ENCODE measurements at places on chromosomes 2 and 18.

DNA sequence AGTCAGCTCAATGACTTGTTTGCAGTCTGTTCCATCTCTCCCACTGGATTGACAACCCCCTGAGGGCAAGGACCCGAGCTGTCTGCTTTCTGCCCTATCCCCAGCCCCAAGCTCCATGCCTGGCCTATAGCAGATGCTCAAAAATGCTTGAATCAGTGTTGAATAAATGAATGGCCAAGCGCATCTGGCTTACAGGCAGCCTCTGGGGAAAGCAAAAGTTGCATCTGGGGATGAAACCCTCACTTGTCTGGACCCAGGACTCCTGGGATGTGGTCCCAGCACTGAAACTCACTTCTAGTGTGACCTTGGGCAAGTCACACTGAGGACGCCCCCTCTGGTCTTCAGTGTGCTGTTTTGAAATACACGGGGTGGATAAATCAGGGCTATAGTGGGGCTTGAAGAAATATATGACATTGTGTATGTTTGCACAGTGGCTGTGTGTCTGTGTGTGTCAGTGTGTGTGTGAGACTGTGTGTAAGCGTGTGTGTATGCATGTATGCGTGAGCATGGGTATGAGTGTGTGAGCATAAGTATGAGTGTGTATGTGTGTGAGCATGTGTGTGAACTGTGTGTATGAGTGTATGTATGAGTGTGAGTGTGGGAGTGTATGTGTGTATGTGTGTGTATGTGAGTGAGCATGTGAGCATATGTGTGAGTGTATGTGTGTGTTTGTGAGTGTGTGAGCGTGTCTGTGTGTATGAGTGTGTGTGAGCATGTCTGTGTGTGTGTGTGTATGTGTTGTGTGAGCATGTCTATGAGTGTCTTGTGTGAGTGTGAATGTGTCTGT lies 27.8 kb upstream of the TNS1 start:
- DNase-seq = no peak

DNA sequence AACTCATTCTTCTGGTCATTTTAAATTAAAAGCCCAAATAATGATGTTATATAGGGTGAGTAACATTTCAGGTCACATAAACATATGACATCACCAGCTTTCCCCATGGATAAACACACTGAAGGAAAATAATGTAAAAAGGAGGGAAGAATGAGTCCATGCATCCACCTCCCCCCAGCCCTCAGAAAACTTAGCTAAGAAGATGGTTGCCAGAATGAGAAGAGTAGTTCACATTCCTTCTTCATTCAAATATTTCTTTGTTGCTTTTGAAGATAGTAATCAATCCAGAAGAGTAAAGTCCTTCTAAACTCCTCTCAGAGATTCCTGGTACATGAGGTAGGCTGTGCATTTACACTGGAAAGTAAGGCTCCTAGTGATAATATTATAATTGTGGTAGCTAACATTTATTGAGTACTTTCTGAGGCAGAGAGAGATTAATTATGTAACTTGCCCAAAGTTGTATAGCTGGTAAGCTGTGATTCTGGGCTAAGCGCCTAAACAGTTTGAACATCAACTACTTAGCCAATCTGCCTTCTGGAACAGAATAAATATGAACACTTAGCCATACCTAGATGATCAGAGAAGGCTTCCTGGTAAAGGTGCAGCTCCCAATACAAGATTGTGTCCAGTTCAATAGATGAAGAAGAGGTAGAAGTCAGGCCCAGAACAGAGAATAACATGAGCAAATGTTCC lies 256.7 kb upstream of the FN1 start:
- no peak for DNase-seq

- DNase-seq = no peak
Observed at GRCh38 chr2:63506320-63506719, 82.0 kb downstream of the WDPCP start.

DNA sequence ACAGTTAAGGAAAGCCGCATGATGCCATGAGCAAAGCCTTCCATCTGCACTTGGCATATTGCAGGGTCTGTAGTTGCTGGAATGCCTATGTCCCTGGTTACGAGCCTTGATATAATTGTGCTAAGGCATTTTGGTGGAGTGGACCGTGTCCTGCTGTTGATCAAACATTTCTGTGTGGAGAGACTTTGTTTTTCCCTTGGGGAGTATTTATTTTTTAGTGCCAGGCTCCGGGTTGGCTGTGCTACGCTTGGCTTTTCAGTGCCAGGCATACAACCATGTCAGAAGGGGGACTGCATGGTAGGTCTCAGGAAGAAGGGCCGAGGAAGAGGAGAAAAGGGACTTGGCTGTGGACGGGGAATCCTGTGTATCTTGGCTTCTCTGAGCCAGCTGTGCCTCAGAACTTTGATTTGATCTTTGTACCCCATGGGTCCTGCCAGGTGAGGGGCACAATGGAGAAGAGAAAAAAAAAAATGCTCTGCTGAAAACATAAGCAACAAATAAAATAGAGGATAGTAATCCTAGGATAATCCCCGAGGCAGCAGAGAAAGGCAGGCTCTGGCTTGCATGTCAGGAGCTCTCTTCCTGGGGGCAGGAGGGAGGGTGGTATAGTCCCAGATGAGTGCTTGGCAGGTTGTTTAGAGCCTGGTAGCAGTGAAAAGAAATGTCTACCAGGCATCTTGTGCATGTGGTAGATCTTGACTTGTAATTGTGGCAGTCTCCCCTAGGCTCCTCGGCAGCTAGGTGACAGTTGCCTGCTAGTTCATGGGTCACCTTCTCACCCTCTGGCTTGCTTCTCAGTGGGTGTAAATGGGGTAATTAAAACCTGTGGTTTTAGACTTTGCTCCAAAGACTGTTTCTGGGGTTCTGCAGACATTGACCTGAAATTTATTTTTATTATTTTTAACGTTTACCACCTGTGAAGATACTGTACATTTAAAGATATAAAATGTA lies 233.0 kb downstream of the NEDD4L start:
- no peak for DNase-seq

DNA sequence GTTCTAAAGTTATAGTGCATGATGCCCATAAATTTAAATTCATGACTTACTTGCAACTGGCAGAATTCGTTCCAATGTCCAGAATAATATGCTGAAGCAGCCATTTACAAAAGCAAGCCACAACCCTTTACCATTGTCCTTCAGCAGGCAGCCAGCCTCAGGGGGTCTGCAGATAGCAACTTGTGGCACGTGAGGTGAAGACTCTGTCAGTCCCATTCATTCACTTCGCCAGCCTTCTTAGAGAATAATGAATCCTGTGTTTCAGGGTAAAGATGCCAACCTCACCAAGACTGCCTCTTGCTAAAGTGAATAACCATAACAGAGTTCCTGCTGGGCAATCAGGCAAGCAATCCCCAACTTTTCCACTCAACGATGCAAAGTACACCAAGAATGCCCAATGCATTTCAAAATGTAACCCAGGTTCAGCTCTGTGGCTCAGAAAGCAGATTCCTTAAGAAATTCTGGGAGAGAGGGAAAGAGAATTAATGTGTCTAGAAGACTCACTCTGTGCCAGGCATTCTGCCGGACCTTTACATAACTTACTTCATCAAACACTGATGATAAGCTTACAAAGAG lies 315.4 kb downstream of the NCKAP5 start:
- DNase-seq = no peak

GRCh38 chr2:128314348-128315121 lies 4.1 kb downstream of the HS6ST1 start:
- DNase-seq = no peak

GRCh38 chr2:171923206-171923605 lies 945 bp downstream of the HAT1 start:
- DNase-seq = no peak

GRCh38 chr2:105791229-105791628 lies 46.5 kb downstream of the NCK2 start:
- no peak for DNase-seq

DNA sequence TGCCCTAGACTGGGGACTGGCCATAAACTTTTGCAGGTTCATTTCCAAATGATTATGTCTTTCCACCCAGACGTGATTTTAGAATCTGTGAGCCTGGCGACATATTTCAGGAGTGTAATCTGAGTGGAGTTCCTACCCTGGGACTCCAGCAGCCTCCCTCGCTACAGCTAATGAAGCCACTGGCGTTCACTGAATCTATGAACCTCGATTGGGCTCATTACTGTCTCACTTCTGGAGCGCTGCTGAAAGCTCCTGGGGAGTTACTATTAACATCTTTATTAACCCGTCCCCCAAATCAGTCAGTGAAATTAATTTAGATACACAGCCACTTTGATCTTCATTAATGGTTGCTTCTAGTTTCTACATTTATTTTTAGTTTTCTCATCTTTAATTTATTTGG lies 56.5 kb downstream of the CDK15 start:
- no peak for DNase-seq

- no peak for DNase-seq
Observed at GRCh38 chr2:239006622-239007285, 158.9 kb downstream of the TWIST2 start.

DNA sequence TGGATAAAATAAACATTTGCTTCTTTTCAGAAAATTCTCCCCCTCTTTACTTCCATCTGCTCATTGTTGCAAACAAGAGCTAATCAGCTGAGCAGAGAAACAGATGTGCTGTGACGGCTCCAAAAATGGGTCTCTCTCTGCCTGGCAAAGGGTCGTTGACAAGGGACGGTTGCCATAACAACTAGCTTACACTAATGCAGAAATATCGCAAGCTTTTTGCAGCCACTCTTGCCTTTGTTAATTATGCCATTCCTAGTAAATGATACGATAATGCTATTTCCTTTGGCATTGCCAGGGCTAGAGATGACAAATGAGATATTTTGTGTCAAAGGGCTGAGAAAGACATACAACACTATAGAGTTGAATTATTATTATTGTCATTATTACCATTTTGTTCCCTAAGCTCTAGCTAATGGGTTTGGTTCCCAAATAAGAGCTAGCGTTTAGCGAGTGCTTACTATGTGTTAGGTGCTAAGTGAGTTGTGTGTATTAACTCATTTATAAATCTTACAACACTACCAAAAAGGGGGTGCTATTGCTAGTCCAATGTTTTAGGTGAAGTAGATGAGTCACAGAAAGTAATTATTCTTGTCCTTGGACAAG lies 46.8 kb downstream of the MYO3B start:
- no peak for DNase-seq

- DNase-seq = no peak
Observed at GRCh38 chr2:66534461-66534860, 99.5 kb downstream of the MEIS1 start.

GRCh38 chr2:74092275-74092674 lies 55.4 kb downstream of the BOLA3 start:
- no peak for DNase-seq

GRCh38 chr2:219596954-219597551 lies 604 bp upstream of the STK11IP start:
- DNase-seq = no peak

GRCh38 chr2:154978244-154978643 lies 279.7 kb downstream of the KCNJ3 start:
- no peak for DNase-seq

DNA sequence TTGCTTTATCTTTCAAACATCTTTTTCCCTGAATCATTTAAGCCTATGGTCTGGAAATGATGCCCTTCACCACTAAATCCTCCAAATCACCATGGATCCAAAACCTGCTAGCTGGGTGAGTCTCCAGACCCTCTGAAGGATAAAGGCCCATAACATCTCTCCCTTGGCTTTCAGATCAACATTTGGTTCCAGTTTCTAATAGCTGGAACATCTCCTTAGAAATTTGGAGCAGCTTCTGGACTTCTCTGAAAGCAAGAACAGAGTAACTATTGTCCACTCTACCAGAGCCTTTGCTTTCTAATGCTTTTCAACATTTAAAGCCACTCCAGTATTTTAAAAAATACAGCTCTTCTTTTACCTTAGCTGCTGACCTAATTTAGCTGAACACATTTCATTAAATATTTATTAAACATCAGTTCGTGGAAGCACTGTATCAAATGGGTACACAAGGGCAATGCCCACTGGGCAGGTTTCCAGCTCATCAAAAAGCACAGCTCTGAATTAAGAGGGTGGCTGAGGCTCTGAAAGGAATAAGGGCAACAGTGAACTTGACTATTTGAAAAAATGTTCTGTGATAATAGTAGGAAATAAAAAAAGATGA lies 75.3 kb downstream of the GALNT3 start:
- no peak for DNase-seq

GRCh38 chr2:240785424-240786335 lies 34.3 kb downstream of the KIF1A start:
- DNase-seq = no peak

DNA sequence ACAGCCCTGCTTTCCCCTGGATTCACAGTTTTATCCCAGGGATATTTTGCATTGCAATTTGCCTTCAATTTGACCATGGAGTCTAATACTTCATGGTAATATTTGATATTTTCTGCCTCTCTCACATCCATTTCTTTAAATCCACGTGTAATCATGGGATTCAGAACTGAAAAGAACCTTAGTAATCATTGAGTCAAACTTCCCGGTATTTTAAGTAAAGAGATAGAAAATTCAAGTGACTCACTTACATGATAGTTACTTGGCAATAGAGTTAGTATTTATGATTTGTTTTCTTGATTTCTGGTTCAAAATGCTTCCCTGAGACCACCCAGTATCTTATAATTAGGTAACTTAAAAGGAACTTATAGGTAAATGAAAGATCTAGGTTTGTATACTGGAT lies 33.7 kb upstream of the CDC42EP3 start:
- no peak for DNase-seq

GRCh38 chr2:239216614-239217273 lies 184.1 kb downstream of the HDAC4 start:
- no peak for DNase-seq

- no peak for DNase-seq
Observed at GRCh38 chr18:61731178-61731577, 161.6 kb downstream of the RNF152 start.

GRCh38 chr2:219323434-219323833 lies 9.1 kb downstream of the RESP18 start:
- no peak for DNase-seq

DNA sequence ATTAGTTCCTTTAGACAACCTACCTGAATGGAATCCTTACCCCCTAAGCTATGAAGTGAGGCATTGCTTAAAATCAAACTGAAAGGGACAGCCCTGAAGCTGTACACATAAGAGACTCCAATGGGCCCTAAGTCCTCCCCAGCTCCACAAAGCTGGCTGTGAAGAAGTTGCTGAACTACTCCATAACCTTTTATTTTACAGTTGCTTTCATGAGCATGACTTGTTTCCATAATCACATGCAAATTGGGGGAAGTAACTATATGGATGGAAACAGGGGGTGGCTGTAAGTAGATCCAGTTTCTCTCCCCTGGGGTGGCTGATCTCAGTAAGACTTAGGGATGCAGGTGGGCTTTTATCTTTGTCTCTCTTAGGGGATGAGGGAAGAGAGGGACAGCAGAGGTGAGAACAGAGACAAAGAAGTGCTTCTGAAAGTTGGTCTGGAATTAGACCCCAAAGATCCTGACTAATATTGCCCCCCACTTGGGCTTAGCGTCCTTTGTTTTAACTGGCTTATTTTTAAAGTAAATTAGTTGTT lies 5.5 kb downstream of the FZD5 start:
- DNase-seq = no peak

GRCh38 chr2:131092458-131093005 lies 728 bp downstream of the FAM168B start:
- DNase-seq = no peak

GRCh38 chr2:36477746-36478145 lies 120.2 kb downstream of the FEZ2 start:
- no peak for DNase-seq
